ENCODE measurements at places on chromosomes 13 and 19.

- DNase-seq, result no peak
Observed at GRCh38 chr19:55091126-55091910, 15.6 kb downstream of the EPS8L1 start.

DNA sequence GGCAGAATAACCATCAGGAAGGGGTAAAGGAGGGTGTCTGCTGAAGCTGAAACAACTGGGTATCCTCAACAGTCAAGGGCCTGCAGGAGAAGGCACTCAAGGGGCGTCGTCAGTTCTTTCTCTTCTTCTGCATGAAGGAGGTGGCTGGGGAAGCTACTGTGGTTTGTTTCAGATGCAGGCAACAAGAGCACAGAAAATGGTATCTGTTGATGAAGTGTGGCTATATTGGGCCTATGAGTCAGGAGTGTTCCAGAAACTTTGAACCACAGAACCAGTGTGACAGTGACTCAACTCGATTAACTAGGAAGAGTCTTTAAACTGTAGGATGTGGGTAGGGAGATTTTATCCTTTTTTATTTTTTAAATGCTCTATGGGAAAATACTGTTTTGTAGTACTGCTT, 686.3 kb downstream of the FGF9 start:
- no peak for DNase-seq

GRCh38 chr13:62294244-62294643, 878.6 kb upstream of the PCDH20 start:
- DNase-seq, result no peak

DNA sequence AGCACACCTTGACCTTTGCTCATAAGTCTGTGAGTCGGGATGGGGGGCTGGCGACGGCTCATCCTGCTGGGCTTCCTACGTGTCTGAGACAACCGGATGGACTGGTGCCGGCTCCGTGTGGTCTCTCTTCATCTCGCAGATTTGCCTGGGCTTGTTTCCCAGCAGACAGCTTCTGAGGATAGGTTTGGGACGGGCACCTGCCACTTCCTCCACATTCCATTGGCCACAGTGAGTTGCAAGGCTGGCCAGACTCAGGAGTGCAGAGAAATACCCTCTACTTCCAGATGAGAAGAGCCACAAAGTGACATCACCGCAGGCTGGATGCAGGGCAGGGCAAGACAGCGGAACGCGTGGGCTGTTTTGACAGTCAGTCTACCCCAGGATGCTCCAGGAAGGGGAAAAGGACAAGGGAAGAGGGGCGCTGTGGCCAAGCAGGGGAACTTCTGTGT, 48.1 kb downstream of the IRS2 start:
- no peak for DNase-seq

DNA sequence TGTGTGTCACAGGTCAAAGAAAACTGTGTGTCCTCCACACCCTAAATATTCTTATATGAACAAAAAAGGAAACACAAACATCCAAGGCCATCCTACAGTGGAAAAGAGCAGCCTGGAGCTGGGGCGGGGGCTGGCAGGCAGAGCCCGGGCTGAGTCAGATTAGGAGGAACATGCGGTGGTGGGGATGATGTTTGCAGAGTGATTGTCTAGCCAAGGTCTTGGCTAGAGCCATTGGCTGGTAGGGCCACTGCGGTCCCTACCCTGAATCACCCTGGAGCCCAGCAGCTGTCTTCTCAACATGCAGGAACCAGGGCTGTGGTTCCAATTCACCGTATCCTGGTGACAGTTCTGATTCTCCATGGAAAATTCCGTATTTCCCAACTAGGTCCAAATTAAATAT, 439.5 kb downstream of the FGF9 start:
- DNase-seq, result no peak

GRCh38 chr13:79781829-79782540, 301.0 kb downstream of the NDFIP2 start:
- no peak for DNase-seq

GRCh38 chr19:4063369-4064148, 3.1 kb downstream of the ZBTB7A start:
- no peak for DNase-seq

- no peak for DNase-seq
Observed at GRCh38 chr19:19402656-19403372, 2.7 kb upstream of the GATAD2A start.

DNA sequence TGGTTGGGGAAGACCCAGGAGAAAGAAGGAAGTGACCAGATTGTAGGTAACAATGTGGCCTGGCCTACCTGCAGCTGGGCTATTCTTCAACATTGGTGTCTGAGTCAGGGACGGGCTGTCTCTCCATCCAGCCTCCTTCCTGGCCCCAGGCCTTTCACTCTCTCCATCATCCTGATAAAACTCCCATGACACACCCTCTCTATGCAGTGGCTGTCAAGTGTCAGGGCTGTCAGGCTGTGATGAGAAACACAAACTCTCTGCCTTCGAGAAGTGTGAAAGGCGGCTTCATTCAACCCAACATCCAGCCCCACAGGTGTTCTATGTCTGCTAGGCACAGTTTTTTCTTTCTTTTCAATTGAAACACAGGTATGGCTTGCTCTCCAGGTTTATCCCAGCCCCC, 153.3 kb upstream of the VSTM2B start:
- no peak for DNase-seq

- no peak for DNase-seq
Observed at GRCh38 chr19:52664461-52664860, 26.3 kb upstream of the ZNF83 start.

DNA sequence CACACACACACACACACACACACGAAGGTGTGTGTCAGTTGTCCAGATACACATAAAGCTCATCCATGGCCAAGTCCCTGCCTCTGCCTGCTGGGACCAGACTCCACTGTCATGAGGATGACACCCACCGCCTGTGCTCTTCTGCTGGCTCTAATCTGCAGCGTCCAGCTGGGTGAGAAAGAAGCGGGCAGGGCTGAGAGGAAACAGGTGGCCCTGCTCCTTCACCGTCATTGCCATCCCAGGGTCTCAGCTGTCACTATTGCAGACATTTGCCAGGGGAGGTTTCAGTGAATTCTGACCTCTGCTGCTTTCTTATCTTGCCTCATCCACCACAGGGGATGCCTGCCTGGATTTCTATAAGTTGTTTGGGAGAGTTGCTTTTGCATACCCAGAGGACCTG, 31.4 kb downstream of the SCGB2B2 start:
- DNase-seq, result no peak

DNA sequence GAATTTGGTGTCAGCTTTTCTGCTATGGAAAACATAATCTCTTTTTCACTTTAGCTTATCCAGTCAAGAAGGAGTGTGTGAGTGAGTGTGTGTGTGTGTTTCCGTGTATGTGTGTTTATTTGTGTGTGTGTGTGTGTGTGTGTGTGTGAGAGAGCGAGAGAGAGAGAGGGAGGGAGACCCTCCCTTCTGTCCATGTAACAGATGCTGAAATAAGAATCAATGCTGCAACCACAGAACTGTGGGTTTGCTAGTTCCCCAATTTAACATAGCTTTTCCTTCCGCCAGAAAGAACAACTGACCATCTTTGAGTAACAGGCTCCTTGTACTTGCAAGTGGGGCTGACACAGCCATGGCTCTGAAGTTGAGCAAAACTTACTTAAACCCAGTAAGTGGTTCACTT, 5.2 kb downstream of the LCP1 start:
- DNase-seq, result no peak

GRCh38 chr19:7904074-7905020, 670 bp downstream of the MAP2K7 start:
- DNase-seq, result peak; percentile 81

- DNase-seq, result no peak
Observed at GRCh38 chr13:99218126-99218525, 17.5 kb downstream of the UBAC2 start.

DNA sequence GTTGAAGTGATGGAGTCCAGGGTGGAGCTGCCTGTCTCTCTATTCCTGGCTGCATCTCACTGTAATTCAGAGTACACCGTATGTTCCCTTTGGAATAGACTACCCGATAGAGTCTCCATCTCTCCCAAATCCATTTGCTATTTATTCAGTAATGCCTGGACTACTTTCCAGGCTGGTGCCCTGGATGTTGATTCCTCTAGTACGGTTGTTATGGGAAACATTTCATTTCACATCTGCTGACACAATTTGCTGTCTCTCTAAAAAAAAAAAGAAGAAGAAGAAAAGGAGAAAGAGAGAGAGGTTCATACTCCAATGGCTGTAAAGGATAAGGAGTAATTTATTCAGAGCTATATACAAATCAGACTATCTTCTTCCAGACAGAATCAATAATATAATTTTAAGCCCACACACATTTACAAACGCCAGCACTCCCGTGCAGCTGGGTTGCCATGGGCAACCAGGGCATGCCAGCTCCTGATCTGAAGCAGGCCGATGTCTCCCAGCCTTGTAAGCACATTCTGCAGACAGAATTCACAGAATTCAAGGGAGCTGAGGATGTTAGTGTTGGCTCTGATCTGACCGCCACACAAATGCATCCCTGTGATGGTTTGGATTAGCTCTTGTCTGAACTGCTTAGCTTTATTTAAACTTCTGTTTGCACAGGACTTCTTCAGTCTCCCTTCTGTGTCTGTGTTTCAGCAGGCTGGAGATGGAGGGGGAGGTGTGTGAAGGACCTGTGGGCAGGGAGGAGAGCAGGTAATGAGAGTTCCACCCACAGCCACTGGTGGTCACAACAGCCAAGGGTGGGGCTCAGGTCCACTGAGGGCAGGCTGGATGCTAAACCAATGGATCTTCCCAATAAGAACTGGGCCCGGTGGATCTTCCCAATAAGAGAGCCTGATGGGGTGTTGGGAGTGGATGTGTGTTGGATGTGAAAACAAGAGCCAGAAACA, 66.0 kb downstream of the TEX26 start:
- DNase-seq, result no peak

DNA sequence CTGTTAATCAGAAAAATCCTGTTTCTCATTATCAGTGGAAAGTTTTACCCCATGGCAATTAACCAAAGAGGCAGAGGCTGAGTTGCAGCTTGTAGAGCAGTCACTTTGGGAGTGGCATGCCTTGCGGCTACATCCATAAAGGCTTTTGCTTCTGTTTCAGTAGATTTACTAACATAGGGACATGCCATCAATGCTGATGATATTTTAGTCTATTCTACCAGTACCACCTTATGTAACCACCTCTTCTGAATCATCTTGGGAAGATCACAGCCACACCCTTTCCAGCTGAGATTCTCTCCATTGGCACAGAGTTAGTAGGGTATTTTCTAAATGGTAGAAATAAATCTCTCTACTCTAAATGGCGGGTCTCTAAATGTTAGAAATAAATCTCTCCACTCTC, 37.5 kb downstream of the POSTN start:
- no peak for DNase-seq

DNA sequence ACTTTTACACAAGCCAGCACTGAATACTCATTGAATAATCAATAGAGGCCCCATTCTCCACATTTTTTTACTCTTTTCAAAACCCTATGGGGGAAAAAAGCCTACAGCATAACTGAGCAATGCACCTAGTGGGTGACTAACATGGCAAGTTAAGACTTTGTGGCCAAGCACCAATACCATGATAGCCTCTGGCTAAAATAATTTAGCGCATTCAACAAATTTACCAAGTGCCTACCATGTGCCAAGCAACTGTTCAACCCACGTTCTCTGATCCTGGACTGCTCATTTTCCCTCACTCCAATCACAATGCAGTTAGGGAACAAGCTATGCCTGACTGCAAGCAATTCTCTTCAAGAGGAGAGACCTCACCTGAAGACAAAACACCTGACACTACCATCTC, 3.0 kb downstream of the ANKRD10 start:
- no peak for DNase-seq

Data from central memory CD4-positive, alpha-beta T cell (primary cell).